ENCODE measurements at places on chromosomes 3 and 15.

GRCh38 chr3:51705276-51706020, 1.4 kb upstream of the GRM2 start:
- DNase-seq, result no peak

DNA sequence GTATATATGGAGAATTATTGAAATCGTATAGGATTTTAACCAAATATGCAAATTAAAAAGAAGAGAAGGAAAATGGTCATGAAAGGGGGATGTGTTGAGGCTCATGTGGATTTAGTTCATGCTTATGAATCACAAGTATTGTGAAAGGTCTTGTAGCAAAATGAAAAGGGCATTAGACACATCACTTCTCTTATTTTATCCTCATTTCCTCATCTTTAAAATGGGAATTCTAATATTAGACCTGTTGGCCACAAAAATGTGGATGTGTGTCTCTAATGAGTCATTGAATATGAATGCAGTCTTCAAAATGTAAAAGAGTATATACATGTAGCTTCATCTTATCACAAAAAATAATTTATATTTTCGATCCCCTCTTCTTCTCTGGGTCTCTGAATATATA, 14.9 kb upstream of the ALCAM start:
- DNase-seq, result no peak

- no peak for DNase-seq
These were observed 178.8 kb downstream of the CNTN3 start for GRCh38 chr3:74435631-74436030.

DNA sequence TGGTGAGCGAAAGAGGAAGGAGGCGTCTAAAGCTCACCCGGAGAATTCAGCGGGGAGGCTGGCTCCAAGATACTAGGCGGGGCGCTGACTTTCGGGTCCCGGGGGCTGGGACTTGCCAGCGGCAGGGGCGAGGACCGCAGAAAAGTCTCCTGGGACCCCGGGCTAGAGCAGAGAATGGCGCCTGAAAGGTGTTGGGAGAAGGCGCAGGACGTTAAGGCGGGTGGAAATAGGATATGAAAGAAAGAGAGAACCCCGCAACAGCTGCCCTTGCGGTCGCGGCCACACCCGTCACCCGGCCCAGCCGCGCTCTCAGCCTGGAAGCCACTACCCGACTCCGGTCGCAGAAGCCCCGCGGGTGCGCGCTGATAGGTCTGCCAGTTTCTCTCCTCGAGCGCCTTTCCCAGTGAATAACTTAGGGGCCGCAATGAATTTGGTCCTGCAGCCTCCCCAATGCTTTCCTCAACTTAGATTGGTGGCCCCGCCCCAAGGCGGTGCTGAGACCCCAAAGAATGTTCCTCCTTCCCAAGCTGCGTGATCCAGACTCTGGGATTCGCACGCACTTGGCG, 604 bp downstream of the LTK start:
- no peak for DNase-seq

DNA sequence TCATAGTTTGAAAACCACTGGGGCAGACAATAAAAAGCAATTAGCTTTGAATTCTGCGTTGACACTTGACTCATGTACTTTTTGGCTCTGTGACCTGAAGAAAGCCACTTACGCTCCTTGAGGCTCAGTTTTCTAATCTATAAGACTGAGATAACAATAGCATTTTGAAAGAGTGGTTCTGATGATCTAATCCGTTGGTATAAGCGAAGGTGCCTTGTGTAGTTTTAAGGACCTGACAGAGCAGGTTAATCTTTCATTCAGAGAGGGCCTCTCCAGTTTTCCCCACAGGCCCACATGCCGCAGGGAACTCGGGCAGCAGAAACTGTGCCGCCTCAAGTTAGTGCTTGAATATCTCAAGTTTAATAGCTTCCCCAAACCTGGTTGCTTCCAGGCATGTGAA, 306.0 kb upstream of the GBE1 start:
- DNase-seq, result no peak

GRCh38 chr3:129893581-129894070, at the start of gene TMCC1:
TSS of gene TMCC1 (minus strand) at chr3:129893711.
- DNase-seq, result peak; percentile 88

GRCh38 chr3:16056217-16056616, 118.3 kb upstream of the GALNT15 start:
- DNase-seq, result no peak
